ENCODE measurements at places on chromosomes 3 and 15.

DNA sequence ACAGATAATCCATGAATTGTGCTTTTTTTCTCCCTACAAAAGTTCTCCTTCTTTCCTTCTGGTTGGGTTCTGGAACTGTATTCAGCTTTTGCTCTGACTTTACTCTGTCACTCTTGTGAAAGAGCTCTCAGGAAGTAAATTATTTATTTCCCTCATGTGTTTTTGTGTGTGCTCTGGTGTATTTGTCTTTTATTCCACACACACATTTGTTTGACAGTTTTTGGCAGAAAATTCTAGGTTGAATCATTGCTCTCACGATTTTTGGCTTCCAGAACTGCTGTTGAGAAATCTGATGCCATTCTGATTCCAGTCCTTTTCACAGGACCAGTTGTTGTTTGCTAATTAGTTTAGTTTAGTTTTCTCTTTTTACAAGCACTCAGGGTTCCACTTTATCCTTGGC lies 172.8 kb downstream of the PLCH1 start:
- H3K36me3 ChIP-seq: no peaks in the 10 kb centered on the region
- no peaks in the 10 kb centered on the region for H3K27me3 ChIP-seq
- no peak overlapping the region for H3K4me3 ChIP-seq
- H3K4me1 ChIP-seq: peaks cover 9% of the 10 kb centered on the region
- H3K27ac ChIP-seq: no peak overlapping the region

DNA sequence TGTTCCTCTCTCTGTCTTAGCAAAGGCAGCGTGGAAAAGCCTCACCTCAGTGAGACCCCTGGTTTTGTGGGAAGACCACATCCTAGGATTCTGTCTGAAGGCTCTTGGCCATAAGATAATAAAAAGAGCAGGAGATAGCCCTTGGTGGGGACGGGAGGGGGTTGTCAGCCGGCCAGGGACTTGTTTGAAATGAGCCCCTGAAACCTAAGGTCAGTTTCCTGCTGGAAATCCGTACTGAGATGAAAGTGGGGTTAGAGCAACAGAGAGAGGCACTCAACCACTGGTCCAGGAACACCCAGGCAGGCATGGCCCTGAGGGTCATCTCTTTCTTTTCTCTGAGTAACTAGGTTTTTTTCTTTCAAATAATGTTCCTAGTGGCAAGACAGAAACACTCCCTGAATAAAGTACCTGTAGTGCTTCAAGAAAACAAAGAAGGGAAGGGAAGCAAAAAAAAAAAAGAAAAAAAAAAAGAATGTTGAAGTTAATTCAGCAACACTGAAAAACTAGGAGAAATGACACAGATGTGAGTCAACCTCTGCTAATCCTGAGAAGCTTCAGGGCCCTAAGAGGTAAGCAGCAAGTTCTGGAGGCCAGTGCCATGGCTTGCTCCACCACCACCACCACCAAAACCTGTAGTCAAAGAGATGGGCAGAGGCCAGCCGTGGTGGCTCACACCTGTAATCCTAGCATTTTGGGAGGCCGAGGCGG lies 3.2 kb downstream of the ITGB5 start:
- no peaks in the 10 kb centered on the region for H3K36me3 ChIP-seq
- no peak overlapping the region for H3K4me3 ChIP-seq
- H3K4me1 ChIP-seq: peaks cover 49% of the 10 kb centered on the region

- no peaks in the 10 kb centered on the region for H3K36me3 ChIP-seq
Measured at GRCh38 chr3:108410531-108410984, 99.8 kb downstream of the MYH15 start.

GRCh38 chr3:2343031-2343682 lies 244.5 kb downstream of the CNTN4 start:
- no peaks in the 10 kb centered on the region for H3K36me3 ChIP-seq
- H3K27ac ChIP-seq: no peak overlapping the region
- no peak for DNase-seq
- H3K27me3 ChIP-seq: no peaks in the 10 kb centered on the region
- H3K4me3 ChIP-seq: no peak overlapping the region

- no peaks in the 10 kb centered on the region for H3K36me3 ChIP-seq
- peak overlapping the region; percentile 80 for H3K4me3 ChIP-seq
- no peaks in the 10 kb centered on the region for H3K27me3 ChIP-seq
- no peak overlapping the region for H3K27ac ChIP-seq
- DNase-seq: no peak
Measured at GRCh38 chr3:138594935-138595610, 1.0 kb upstream of the CEP70 start.

- H3K4me3 ChIP-seq: 0 out of 2 replicates have a peak overlapping the region, but pooled peaks have one; percentile 24
- H3K27ac ChIP-seq: peak overlapping the region; percentile 94
- DNase-seq: peak; percentile 41
- H3K36me3 ChIP-seq: no peaks in the 10 kb centered on the region
- peaks cover 41% of the 10 kb centered on the region for H3K4me1 ChIP-seq
Measured at GRCh38 chr3:51340989-51341636, 44.0 kb upstream of the MANF start.

GRCh38 chr3:183073839-183074238 lies 25.5 kb downstream of the MCCC1 start:
- H3K36me3 ChIP-seq: peaks cover 8% of the 10 kb centered on the region
- H3K27me3 ChIP-seq: no peaks in the 10 kb centered on the region
- H3K4me1 ChIP-seq: 0 out of 2 replicates have a peak, but pooled peaks cover 3% of the 10 kb centered on the region
- peak; percentile 4 for DNase-seq

DNA sequence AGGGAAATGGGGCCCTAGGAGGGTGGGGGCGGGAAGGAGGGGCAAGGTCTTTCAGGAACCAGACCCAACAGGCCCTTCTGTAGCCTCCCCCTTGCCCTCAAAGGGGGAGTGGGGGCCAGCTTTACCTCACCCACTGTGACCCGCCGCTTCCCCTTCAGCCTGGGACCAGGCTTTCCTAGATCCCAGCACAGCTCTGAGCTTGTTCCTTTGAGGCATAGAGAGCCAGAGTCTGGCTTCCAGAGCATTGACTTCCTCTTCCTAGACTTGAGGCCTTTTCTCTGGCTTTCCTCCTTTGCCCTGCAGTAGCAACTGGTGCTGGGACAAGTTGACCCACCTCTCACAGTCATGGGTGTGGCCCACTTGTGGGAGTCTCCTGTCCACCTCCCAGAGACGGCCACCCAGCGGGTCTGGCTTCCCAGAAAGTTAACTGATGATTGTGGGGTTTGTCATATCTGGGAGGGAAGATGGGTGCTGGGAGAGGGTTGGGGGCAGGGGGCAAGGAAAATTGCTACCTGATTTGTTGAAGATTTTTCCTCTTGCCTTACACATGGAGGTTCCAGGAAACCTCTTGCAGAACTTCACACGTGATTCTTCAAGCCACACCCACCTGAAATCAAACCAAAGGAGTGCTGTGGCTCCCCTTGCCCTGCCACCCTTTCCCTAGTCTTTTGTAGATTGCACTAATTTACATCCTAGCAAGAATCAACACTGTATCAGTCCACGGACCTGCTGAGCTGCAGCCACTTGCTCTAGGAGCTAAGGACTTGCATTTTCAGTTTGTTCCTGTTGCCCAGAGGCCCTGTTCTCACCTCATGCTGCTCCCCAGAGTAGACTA lies 4.1 kb upstream of the CHST14 start:
- H3K27me3 ChIP-seq: no peaks in the 10 kb centered on the region
- H3K36me3 ChIP-seq: no peaks in the 10 kb centered on the region
- H3K4me3 ChIP-seq: no peak overlapping the region
- DNase-seq: no peak
- no peak overlapping the region for H3K27ac ChIP-seq

DNA sequence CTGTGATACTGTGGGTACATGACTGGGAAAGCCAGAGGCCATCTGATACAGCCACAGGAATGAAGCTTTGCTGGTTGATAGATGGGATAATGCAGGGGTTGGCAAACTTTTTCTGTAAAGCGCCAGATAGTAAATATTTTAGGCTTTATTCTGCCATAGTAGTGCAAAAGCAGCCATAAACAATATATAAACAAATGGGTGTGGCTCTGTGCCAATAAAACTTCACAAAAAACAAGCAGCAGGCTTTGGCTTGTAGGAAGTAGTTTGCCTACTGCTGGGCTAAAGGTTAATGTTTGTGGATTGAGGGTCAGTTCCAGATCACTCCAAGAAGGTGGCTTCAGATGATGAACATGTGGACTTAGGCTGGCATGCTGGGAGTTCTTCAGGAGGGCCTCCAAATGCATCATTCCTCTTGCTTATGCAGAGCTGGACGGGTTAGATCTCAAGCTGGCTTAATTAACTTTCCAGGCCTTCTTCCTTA lies 305.7 kb downstream of the RPLP1 start:
- H3K36me3 ChIP-seq: no peaks in the 10 kb centered on the region
- no peak overlapping the region for H3K4me3 ChIP-seq
- peak; percentile 22 for DNase-seq
- peaks cover 27% of the 10 kb centered on the region for H3K4me1 ChIP-seq
- no peaks in the 10 kb centered on the region for H3K27me3 ChIP-seq

DNA sequence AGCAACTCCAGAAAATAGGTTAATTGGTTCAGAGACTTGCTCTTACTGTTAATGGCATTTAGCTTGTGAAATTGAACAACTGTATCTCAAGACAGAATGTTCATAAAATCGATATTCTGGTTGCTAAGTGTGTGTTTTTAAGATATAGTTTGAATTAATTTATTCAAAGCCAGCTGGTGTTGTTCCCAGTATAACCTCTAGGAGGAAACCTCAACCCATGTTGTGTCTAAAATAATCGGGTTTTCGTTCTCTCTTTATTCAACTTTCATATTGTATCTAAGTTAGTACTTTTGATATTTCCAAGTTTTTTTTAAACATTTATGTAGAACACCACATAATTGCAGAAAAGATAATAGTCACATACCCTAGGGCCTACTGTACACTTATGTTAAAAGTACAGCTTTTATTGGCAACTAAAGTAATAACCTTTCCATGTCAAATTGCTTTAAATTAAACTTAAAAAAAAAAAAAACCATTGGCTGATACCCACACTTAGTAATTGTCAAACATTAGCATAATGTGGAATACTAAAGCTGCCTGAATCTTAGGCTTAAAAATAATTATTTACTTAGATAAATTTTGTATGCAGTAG lies 90.9 kb downstream of the SAMMSON start:
- DNase-seq: peak; percentile 51
- H3K4me1 ChIP-seq: no peaks in the 10 kb centered on the region
- no peak overlapping the region for H3K4me3 ChIP-seq
- no peak overlapping the region for H3K27ac ChIP-seq
- no peaks in the 10 kb centered on the region for H3K27me3 ChIP-seq
- no peaks in the 10 kb centered on the region for H3K36me3 ChIP-seq

- H3K27ac ChIP-seq: no peak overlapping the region
- no peak overlapping the region for H3K4me3 ChIP-seq
- H3K36me3 ChIP-seq: peaks cover 66% of the 10 kb centered on the region
- no peaks in the 10 kb centered on the region for H3K27me3 ChIP-seq
Measured at GRCh38 chr3:186577521-186577920, 7.0 kb downstream of the DNAJB11 start.

DNA sequence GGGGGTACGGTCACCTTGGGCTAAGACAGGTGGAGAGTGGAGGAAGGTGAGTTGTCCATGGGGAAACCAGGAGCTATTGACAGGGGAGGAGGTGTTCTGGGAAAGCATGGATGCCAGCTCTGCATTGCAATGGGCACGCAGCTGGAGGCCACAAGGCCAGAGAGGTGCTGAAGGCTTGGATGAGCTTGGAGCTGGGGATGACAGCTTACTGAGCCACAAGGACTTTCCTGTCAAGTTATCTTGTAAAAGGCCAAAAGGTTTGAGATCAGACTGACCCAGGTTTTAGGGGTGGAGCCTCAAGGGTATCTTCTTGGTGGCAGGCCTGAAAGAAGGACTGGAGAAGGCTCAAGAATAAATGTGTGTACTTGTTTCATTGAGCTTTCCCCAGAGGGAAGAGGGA lies 115.2 kb downstream of the ASB7 start:
- DNase-seq: no peak
- H3K27ac ChIP-seq: no peak overlapping the region
- no peak overlapping the region for H3K4me3 ChIP-seq
- peaks cover 28% of the 10 kb centered on the region for H3K4me1 ChIP-seq

GRCh38 chr3:23330568-23330967 lies 127.4 kb downstream of the UBE2E2 start:
- no peak overlapping the region for H3K27ac ChIP-seq
- no peak overlapping the region for H3K4me3 ChIP-seq
- H3K4me1 ChIP-seq: peaks cover 2% of the 10 kb centered on the region

- no peak for DNase-seq
- no peak overlapping the region for H3K4me3 ChIP-seq
- H3K27me3 ChIP-seq: no peaks in the 10 kb centered on the region
- H3K4me1 ChIP-seq: no peaks in the 10 kb centered on the region
- no peak overlapping the region for H3K27ac ChIP-seq
Measured at GRCh38 chr3:3081381-3082233, 28.6 kb downstream of the IL5RA start.

GRCh38 chr3:101762041-101762646 lies 16.9 kb upstream of the NXPE3 start:
- H3K36me3 ChIP-seq: peaks cover 27% of the 10 kb centered on the region
- DNase-seq: peak; percentile 8
- H3K27ac ChIP-seq: no peak overlapping the region
- H3K27me3 ChIP-seq: no peaks in the 10 kb centered on the region
- H3K4me3 ChIP-seq: no peak overlapping the region

- H3K27me3 ChIP-seq: no peaks in the 10 kb centered on the region
- H3K4me3 ChIP-seq: no peak overlapping the region
- DNase-seq: peak; percentile 70
- no peaks in the 10 kb centered on the region for H3K4me1 ChIP-seq
- H3K36me3 ChIP-seq: no peaks in the 10 kb centered on the region
Measured at GRCh38 chr3:128133273-128133883, 9.8 kb upstream of the RUVBL1 start.

GRCh38 chr3:32531010-32531647 lies 28.5 kb upstream of the CMTM6 start:
- H3K27ac ChIP-seq: no peak overlapping the region
- peak; percentile 23 for DNase-seq
- no peaks in the 10 kb centered on the region for H3K27me3 ChIP-seq
- H3K36me3 ChIP-seq: peaks cover 35% of the 10 kb centered on the region
- peaks cover 13% of the 10 kb centered on the region for H3K4me1 ChIP-seq
- no peak overlapping the region for H3K4me3 ChIP-seq

- H3K4me3 ChIP-seq: peak overlapping the region; percentile 100
- H3K36me3 ChIP-seq: peaks cover 82% of the 10 kb centered on the region
- peak; percentile 8 for DNase-seq
- H3K27ac ChIP-seq: peak overlapping the region; percentile 99
- H3K4me1 ChIP-seq: peaks cover 75% of the 10 kb centered on the region
Measured at GRCh38 chr3:134368751-134369105, 5.5 kb downstream of the AMOTL2 start.

DNA sequence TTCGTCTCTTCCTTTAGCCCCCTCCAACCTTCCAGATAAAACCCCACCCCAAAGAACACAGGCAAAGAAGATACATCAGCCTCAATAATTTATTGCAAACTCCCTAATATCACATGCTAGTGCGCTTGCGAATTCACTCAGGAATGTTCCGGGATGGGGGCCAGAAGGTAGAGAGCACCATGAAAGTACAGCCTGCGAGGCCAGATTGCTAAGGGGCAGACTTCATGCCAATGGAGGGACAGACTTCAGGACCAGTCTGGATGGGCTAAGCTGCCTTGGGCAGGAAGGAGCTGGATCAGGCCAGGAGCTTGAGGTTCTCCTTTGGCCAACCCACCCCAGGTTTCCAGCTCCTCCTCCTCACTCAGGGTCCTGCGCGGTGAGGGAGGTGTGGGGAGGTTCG lies 13.4 kb downstream of the CIDEC start:
- H3K4me1 ChIP-seq: peaks cover 4% of the 10 kb centered on the region
- no peaks in the 10 kb centered on the region for H3K36me3 ChIP-seq
- no peaks in the 10 kb centered on the region for H3K27me3 ChIP-seq
